ENCODE measurements at places on chromosomes 6 and 20. TPM values are rescaled to one million over a fixed set of nuclear protein-coding genes. Genes with fewer than 3 reads are reported as not detected.

GRCh38 chr6:95572098-95572497 lies 5.2 kb upstream of the MANEA start:
- no peak for DNase-seq

DNA sequence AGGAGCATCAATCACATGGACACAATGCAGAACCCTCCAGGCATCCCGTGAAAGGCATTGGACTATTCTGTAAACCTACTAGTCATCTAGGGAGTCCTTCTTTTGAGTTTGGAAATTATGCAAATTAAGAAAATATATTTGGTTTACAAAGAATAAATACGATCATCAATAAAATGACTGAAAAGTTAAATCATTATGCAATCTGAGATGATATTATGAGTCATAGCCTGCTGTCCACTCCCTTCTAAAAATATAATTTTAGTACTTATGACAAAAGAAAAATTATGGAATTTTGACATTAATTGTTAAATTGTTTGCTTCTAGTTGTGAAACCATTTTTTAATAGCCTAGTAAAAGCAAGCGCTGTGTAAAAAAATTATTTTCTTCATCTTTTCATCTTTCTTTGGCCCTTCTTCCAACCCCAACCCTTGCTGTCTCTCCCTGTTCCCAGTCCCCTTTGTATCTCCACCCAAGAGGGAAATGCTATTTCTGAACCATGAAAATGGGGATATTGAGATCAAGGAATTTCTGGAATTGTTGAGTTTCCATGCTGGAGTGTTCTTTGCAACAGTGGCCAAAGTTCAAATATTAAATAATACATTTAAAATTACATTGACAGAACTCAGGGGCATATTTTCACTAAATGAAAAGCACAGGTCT lies 599.8 kb downstream of the COL12A1 start:
- no peak for DNase-seq

DNA sequence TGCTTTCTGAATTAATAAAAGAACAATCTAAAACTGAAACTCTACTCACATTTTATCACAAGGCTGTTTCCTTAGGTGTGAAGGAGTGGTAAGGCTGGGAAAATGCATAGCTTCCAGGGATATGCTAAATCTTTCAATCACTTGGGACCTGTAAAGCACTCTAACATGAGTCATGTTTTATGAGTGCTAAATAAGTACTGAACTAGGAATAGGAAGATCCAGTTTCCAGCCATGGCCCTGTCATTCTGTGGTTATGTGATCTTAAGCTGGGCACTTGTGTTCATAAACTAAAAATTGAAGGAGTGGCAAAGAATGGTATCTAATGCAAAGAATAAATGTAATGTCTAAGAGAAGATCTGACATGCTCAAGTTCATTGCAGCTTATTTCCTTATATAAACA lies 6.1 kb upstream of the TMEM200A start:
- no peak for DNase-seq

DNA sequence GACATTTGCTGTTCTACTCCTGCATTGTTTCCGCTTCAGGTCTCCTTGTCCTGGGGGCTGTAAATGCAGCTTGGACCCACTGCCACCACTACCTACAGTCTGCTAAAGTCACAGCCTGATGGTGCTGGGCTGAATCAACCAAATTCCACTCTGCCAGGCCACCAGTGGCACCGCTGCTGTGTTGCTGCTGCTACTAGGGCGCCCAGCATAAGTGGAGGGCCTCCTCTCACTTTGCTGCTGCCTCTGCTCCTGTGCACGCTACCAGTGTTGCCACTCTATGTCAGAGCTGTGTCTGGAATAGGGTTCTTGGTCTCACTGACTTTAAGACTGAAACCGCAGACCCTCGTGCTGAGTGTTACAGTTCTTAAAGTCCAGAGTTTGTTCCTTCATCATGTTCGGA lies 1.4 kb upstream of the SSR1 start:
- no peak for DNase-seq

DNA sequence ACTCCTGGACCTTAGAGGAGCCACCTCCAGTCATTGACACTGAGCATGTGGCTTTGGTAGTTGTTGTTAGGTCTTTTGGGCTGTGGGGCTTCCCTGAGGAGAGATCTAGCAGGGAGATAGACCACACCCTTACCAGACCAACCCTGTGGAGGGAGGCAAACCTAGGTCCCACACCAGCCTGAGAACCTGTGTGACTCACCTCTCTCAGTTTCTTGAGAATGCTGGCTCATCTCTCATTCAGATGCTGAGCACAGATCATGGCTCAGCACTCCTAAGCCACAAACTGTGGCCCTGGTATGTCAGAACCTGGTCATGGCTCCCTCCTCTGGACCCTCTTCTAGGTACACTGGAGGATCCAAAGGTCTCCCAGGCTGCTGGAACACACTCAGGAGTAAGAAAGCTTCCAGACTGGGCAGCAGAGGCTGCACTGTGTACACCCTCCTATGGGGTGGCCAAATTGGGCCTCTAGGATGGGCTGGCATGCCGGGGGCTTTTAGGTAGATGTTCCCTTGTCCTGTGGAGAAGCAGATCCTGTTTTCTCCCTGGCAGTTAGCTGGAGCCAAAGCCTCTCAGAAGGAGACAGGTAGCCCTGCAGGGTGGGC lies 1294.5 kb downstream of the KHDRBS2 start:
- no peak for DNase-seq

The BMP6 gene
- 10.0 TPM for total RNA-seq

The ATG5 gene
- total RNA-seq: 31.6 TPM
